ENCODE measurements at places on chromosomes 2 and 18. TPM values are rescaled to one million over a fixed set of nuclear protein-coding genes. Genes with fewer than 3 reads are reported as not detected.

Gene GTF3C2
- total RNA-seq, result 24.0 TPM

Gene ST8SIA5
- total RNA-seq, result 2.1 TPM

Gene GPR55
- not detected for total RNA-seq

Gene DPP10
- total RNA-seq, result 1.0 TPM

Gene STK11IP
- 8.9 TPM for total RNA-seq

Gene SLC4A5
- 2.6 TPM for total RNA-seq

Gene MC2R
- not detected for total RNA-seq

Gene DSG1
- total RNA-seq, result not detected

Gene TEX51
- not detected for total RNA-seq

Gene CFAP53
- not detected for total RNA-seq

Gene IL36G
- not detected for total RNA-seq

Gene UGT1A4
- total RNA-seq, result not detected

Gene NTSR2
- not detected for total RNA-seq

Gene AQP12A
- not detected for total RNA-seq

Gene UGT1A10
- not detected for total RNA-seq

Gene GPBAR1
- total RNA-seq, result 1.0 TPM

Gene SULT1C2
- total RNA-seq, result 1.0 TPM

Gene MC5R
- total RNA-seq, result 1.6 TPM

Gene STARD6
- total RNA-seq, result not detected

Gene SP3
- total RNA-seq, result 90.3 TPM

Gene CARF
- total RNA-seq, result 14.6 TPM

Gene TMEM247
- total RNA-seq, result not detected

Gene ALK
- total RNA-seq, result 0.52 TPM
